A549 treated with CpdA at 1 μM for 4 hours (cell line): ENCODE measurements at places on chromosomes 16 and 17. TPM values are rescaled to one million over a fixed set of nuclear protein-coding genes. Genes with fewer than 3 reads are reported as not detected.

The TAT gene
- total RNA-seq: 0.02 to 0.09 TPM (median 0.05 TPM) in 3 of 5 replicates, not detected in the others

The MYO15B gene
- total RNA-seq: 38.9 to 58.8 TPM (median 48.5 TPM) in 5 replicates

The PDIA2 gene
- 0.23 to 0.89 TPM (median 0.57 TPM) in 4 of 5 replicates, not detected in the other for total RNA-seq

The TNFRSF13B gene
- total RNA-seq: not detected in 5 replicates

The AGRP gene
- not detected in 5 replicates for total RNA-seq

The TSPAN10 gene
- 4.5 to 7.3 TPM (median 5.4 TPM) in 5 replicates for total RNA-seq

The CCDC154 gene
- 0.14 to 0.89 TPM (median 0.44 TPM) in 5 replicates for total RNA-seq

The SDR42E2 gene
- total RNA-seq: not detected in 5 replicates

The PRDM7 gene
- not detected in 5 replicates for total RNA-seq

The PIRT gene
- not detected in 5 replicates for total RNA-seq

The SEC14L5 gene
- total RNA-seq: 0.02 to 0.12 TPM (median 0.04 TPM) in 4 of 5 replicates, not detected in the other

The ABCC3 gene
- total RNA-seq: 114 to 159 TPM (median 130 TPM) in 5 replicates

The CNTD1 gene
- 0.08 to 0.27 TPM (median 0.25 TPM) in 3 of 5 replicates, not detected in the others for total RNA-seq

The PNMT gene
- total RNA-seq: not detected in 5 replicates

The HOXB9 gene
- total RNA-seq: 7.7 to 9.1 TPM (median 8.1 TPM) in 5 replicates

The GAS7 gene
- 0.21 to 0.57 TPM (median 0.43 TPM) in 5 replicates for total RNA-seq

The C17orf67 gene
- 1.7 to 2.6 TPM (median 2.4 TPM) in 5 replicates for total RNA-seq
